ENCODE measurements at places on chromosomes 6 and 20.

- DNase-seq: no peak
Observed at GRCh38 chr6:65259059-65259458, 448.0 kb downstream of the EYS start.

- DNase-seq: no peak
Observed at GRCh38 chr6:8982668-8983067, 547.3 kb upstream of the SLC35B3 start.

DNA sequence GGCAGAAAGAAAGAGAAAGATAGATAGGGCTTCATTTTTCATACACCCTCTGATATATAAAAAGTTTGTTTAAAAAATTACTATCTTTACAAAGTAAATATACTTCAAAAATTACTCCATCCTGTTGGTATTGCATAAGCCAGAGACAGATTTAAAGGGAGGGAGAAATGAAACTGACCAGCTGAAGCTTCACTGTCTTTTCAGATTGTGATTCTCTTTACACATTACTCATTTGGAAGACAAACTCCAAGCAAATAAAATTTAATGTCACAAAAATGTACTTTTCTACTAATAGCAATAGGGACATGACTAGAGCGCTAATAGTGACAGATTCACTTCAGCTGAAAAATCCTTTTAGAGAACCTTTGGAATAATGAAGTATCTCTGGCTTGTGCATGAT, 38.6 kb upstream of the MARCKS start:
- no peak for DNase-seq

DNA sequence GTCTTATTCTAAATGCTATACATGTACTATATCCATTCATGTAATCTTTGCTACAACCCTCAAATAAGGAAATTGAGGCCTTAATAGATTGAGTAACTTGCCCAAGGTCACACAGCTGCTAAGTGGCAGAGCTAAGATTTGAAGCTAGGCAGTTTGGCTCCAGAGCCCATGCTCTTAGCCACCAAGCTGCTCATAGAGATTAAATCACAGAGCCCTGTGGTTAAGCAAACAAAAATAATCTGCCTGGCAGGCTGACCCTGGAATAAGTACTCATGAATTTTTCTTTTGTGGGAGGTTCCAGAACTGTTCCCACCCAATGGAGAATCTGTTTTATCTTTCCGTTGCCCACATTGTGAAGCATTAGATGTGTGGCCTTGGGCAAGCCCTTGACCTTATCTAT, 7.4 kb downstream of the AAR2 start:
- no peak for DNase-seq

GRCh38 chr6:5776706-5777390, 229.9 kb downstream of the NRN1 start:
- no peak for DNase-seq

GRCh38 chr6:31266567-31267360, 5.1 kb downstream of the HLA-C start:
- no peak for DNase-seq

- DNase-seq: no peak
Observed at GRCh38 chr6:93017213-93017612, 402.1 kb downstream of the EPHA7 start.

- DNase-seq: no peak
Observed at GRCh38 chr20:53917145-53918019, 153.0 kb downstream of the BCAS1 start.

DNA sequence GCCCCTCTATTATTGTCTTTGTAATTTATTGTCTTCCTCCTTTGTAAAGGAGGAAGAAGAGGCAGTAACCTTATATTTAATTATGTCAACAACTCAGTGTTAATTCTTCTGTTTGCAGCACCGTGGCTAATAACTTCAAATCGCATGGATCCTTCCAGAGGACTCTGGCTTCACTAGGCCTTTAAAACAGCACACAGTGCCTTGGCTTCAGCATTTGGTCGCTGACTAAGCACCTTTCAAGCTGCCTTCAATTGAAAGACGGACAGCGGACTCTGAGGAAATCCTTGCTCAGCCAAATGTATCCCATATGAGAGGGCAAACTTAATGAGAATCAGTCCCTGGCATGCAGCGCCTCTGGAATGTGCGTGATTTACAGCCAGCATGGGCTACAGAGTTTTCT, 64.2 kb downstream of the SGK1 start:
- no peak for DNase-seq

- no peak for DNase-seq
Observed at GRCh38 chr6:31299947-31300346, 28.1 kb upstream of the HLA-C start.

- no peak for DNase-seq
Observed at GRCh38 chr6:34723203-34723602, 26.6 kb upstream of the ILRUN start.

- no peak for DNase-seq
Observed at GRCh38 chr6:16322666-16323312, 84.4 kb downstream of the GMPR start.

DNA sequence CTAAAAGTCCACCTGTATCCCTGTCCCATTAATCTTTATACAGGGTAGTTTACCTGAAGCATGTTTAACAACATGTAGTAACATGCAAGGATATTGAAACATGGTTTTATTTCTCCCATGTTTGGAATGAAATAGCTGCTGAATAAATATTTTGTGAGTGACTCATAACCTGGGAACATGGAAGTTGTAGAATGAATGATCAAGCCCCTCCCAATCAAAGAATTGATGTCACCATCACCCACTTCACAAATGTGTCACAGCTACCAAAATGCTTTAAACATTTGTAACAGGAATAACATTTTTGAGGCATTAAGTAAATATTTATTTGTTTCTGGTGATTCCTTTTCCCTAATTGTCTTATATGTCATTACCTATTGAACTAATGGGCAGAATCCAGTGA, 58.9 kb upstream of the TNFAIP3 start:
- DNase-seq: no peak

Measured in NCI-H510A (cell line).